ENCODE measurements at places on chromosomes 5 and 9.

GRCh38 chr9:121288673-121289025 lies 20.7 kb downstream of the GSN start:
- no peak for DNase-seq

- DNase-seq: no peak
Measured at GRCh38 chr5:140235791-140236551, 61.0 kb downstream of the CYSTM1 start.

DNA sequence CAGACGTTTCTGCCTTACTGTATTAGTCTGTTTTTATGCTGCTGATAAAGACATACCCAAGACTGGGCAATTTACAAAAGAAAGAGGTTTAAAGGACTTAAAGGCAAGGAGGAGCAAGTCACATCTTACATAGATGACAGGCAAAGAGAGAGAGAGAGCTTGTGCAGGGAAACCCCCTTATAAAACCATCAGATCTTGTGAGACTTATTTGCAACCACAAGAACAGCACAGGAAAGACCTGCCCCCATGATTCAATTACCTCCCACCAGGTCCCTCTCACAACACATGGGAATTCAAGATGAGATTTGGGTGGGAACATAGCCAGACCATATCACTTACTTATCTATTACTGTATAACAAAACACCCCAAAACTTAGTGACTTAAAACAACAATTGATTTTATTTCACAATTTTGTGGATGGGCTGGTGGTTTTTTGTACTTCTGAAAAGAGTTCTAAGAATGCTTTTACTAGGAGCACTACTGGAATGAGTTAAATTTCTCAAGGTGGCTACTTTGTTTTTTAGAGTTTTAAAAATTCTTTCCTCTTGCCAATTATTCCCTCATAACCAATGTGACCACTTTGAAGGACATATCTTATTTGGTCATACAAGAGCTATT lies 10.3 kb downstream of the RUSC2 start:
- no peak for DNase-seq

DNA sequence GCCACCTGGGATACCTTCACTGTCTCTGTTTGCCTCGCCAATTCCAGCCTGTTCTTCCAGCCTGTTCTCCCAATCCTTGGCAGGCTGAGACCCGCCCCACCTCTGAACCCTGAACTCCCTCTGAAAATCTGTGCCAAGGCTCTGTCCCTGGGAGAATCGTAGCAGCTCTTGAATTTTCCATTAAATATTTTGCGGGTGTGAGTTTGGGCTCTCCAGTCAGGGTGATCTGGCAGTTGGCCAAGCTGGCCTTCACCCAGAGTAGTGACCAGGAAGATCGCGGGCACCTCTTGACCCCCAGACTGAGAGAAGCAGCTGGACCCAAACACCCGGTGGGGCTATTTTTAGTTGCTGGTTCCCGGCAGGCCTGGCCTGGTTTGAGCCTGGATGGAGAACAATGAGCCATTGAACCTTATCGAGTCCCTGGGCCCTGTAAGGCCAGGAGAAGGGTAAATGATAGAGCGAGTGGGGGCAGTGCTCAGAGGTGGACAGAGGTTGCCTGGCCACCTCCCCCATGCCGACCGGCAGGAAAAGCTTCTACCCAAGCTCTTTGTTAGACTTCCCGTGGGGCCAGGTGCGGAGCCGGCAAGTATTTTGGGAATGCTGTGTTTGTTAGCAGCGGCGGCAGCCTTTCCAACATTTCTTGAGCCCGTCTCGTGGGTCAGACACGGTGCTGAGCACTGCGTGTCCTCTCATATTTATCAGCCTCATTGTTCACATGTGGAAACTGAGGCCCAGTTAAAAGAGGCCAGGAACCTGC lies 146.2 kb downstream of the RGS3 start:
- no peak for DNase-seq

DNA sequence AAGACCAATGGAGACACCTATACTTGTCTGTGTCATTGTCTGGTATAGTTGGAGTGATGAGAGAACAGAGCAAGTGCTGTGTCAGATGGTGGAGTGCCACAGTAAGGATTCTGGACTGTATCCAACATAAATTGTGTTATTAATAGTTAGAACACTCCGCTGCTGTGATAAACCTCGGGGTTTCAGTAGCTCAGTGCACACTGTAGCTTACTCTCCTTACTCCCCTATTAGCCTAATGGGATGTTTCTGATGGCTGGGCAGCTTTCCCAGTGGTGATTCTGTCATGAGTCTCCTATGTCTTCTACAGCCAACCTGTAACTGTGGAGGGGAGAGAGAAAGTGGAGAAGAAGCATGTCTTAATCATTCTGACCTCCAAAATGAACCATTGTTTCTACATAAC lies 127.6 kb upstream of the PTCH1 start:
- no peak for DNase-seq

GRCh38 chr5:116872986-116873385 lies 298.4 kb upstream of the SEMA6A start:
- no peak for DNase-seq

GRCh38 chr9:35727676-35728040 lies 4.3 kb downstream of the TLN1 start:
- DNase-seq: no peak

GRCh38 chr9:77710316-77710715 lies 62.2 kb upstream of the GNA14 start:
- no peak for DNase-seq

DNA sequence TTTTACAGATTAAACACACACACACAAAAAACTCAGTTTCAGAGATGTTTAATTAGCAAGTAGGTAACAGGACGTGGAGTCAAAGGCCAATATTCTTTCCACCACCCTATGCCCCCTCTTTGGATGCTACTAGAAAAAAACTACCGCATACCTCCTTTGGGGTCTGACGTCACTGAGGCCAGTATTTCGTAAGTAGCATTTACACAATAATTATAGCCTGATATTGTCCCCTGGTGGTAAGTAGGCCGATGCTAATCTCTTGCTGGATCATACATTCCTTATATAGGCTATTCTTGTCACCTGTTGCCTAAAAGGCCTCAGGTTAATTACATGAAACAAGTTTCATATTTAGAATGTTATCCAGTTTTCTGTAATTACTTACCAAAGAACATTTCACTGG lies 21.0 kb upstream of the SMARCA2 start:
- no peak for DNase-seq

DNA sequence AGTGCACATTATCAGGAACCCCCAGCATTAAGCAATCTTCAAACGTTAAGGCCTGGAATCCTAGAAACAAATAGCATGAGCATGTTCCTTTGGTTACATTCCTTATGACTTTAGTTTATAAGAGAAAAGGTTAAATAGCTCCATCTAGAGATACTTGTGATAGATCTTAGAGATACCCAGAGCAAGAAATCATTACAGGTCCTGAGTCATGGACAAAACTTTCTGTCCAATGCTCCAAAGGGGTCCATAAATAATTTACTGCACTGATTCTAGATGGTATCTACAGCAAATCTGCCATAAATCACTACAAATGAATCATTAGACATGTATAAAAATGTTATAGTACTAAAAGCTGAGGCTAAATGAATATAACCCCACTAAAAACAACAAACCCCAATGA lies 139.6 kb downstream of the HTR1A start:
- no peak for DNase-seq

GRCh38 chr9:130994135-130995085 lies 14.6 kb upstream of the LAMC3 start:
- DNase-seq: no peak

DNA sequence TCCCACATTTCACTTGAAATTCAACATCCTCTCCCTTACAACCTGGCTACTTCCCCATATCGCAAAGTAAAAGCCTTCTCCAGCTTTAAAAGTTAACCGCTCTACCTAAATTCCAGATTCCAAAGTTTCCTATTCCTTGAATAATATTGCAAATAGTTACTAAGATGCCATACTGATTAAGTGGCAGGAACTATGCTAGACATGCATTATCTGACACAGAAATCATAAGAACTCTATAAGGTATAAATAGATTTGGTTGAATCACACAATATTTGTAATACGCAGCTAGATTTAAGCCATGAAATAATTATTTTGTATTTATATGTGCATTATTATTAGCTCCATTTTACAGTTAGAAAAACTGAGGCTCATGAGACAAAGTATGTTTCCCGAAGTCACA lies 92.8 kb downstream of the NFIB start:
- no peak for DNase-seq

DNA sequence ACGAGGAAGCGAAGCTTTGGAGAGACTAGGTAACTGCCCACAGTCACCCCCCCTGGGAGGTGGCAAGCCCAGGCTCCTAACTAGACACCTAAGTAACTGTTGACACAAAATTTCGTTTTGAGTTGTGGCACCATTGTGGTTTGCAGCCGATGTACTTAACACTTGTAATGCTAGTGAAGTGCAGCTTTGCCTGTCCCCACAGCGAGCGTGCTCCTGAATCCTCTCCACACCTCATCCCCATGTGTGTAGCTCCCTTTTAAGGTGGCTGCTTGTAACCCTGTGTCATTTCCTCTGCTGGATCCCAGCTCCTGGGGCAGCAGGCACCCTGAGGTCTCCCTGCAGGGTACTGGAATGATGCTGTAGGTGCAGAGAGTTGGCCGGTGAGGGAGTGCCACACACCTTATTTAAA lies 114.9 kb downstream of the TRIO start:
- peak; percentile 43 for DNase-seq

DNA sequence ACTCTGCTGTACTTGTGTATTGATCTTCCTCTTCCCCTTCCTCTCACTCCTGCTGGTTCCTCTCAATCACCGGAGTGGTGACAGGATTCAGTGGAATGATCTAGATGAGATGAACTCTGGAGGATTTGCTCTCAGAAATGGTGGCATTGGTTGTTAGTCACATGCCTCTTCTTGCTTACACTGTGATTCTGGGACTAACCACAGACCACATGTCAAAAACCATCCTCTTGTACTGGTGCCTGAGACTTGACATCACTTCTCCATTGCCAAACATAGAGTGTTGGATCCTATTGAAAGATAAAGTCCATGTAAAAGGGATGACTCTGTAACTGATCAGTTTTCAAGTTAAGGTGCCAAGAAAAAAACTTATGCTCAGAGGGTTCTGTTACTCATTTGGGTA lies 506.5 kb downstream of the DMAC1 start:
- no peak for DNase-seq

- DNase-seq: no peak
Measured at GRCh38 chr5:127056896-127057295, 16.4 kb downstream of the C5orf63 start.

DNA sequence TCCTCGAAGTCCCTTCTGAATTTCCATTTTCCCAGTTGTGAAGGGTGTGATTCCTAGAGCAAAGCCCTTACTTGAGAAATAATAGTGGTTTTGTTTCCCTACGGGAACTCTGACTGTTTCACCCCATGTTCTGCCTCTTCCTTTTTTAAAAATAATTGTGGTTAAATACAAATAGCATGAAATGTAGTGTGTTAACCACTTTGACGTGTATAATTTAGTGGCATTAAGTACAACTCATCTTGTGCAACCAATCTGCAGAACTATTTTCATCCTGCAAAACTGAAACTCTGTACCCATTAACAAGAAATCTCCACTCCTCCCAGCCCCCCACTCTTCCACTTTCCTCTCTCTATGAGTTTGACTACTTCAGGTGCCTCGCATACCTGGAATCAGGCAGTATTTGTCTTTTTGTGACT lies 35.6 kb upstream of the HAND1 start:
- no peak for DNase-seq

DNA sequence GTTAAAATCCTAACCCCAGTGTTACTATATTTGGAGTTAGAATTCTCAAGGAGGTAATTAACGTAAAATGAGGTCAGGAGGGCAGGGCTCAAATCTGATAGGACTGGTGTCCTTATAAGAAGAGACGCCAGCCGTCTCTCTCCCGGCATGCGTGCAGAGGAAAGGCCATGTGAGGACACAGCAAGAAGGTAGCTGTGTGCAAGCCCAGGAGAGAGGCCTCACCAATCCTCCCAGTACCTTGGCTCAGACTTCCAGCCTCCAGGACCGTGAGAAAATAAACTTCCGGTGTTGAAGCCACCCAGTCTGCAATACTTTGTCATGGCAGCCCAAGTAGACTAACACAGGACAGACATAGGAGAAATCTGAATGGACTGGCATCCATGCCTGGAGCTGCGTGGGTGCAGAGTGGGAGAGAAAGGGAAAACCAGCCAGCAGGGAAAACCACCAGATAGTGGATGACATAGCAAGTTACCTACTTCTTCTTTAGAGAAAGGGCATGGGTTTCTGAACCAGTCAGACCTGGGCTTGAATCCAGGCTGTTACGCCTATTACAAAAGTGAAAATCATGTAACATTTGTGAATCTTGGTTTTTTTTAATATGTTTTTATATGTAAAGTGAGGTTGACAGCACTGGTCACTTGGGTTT lies 89.2 kb downstream of the FSTL4 start:
- DNase-seq: no peak

DNA sequence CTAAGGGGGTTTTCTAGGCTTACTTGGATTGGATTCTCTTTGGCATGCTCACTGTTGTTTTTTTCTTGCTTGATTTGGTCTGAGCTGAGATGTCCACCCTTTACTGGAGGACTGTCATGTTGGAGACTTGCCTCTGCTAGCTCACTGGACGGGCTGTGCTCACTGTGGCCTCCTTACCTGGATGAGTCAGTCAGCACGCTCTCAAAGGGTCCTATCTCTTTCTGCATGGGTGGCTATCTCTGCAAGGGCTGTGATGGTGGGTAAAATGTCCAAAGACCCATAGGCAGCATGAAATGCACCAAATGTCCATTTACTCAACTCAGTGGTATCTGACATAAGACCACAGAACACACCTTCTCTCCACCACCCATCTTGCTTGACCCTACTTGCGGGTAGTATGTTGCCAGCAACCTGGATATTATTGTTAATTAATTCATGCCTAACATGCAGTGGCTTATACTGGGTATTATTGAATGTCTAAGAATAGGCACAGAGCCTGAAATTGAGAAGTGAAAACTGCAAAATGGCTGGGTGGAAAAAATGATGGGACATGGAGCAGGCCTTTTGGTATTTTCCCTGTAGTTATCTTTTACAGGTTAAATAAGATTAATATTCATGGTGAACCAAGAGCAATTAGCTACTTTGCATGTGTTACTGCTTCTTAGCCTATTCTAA lies 68.9 kb upstream of the TLE1 start:
- DNase-seq: no peak

DNA sequence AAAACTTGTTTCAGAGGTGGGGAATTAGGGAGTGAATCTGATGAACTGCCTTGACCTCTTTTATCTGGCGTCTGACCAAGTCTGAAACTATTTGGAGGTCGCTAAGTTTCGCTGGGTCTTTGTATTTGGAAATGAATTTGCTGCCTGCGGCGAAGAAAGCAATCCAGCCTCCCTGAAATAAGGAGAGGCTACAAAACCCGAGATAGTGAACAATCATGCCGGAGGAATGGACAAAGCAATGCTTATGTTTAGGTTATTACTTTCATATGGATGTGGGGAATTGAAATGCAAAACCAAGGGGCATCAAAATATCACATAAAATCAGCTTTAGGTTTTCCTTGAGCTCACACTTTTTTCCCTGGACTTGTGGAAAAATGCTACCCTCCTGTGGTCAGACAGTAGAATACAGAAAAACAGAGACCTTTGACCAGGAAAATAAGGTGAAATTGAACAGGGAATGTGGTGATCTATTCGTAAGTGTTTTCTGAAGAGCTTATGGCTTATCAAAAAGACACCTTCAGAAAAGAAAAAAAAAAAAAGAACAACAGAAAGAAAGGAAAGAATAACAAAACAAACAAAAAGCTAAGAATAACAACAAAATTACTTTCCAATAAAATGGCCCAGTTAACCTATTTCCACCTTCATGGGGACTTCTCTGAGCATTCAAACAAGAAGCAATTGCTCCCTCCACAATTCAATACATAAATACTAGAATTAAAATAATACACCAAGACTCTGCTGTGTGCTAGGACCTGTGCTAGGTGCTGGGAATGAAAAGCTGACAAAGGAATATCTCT lies 68.6 kb upstream of the DPYSL3 start:
- peak; percentile 50 for DNase-seq

- peak; percentile 36 for DNase-seq
Measured at GRCh38 chr5:115873392-115873791, 31.7 kb downstream of the AP3S1 start.

All from NCI-H2081 (cell line).